ENCODE measurements at places on chromosomes 2 and 18. TPM values are rescaled to one million over a fixed set of nuclear protein-coding genes. Genes with fewer than 3 reads are reported as not detected.

GALNT5 gene
- total RNA-seq, result 0.14 TPM

SLC1A4 gene
- total RNA-seq, result 2.7 TPM

- no peak overlapping the region for H3K4me3 ChIP-seq
- H3K36me3 ChIP-seq, result no peaks in the 10 kb centered on the region
- no peaks in the 10 kb centered on the region for H3K27me3 ChIP-seq
- peaks cover 14% of the 10 kb centered on the region for H3K4me1 ChIP-seq
- no peak for DNase-seq
- no peak overlapping the region for H3K27ac ChIP-seq
These were observed 122.3 kb downstream of the LYPD6B start for GRCh38 chr2:149160701-149161217.

DNA sequence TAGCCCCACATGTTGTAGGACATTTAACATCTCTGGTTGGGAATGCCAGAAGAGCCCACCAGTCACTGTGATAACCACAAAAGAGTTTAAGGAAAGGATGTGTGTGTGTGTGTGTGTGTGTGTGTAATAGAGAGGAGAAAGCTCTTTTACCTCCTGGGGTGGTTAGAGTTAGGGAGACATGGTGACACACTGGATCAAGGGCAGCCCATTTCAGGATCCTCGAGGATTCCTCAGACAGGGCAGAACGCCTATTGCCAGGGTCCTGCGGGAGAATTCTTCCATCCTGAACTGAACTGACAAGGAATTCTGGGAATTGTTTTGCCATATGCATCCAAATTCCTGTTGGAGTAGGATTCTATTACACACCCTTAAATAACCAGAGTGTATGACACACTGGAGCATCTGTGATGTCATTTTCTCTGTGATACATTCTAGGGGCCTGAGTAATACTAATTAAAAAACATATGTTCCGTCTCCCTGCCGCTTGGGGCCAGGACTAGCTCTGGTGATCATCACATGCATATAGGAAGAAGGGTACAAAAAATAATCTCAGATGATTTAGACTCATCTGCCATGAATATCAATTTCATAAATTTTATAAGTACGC, 156.4 kb upstream of the MMADHC start:
- no peak overlapping the region for H3K4me3 ChIP-seq
- H3K36me3 ChIP-seq, result no peaks in the 10 kb centered on the region
- H3K27ac ChIP-seq, result no peak overlapping the region
- no peaks in the 10 kb centered on the region for H3K4me1 ChIP-seq
- no peaks in the 10 kb centered on the region for H3K27me3 ChIP-seq
- no peak for DNase-seq

IL36RN gene
- total RNA-seq, result not detected

TRIM54 gene
- 3.3 TPM for total RNA-seq

CRYGC gene
- total RNA-seq, result not detected

- no peak overlapping the region for H3K27ac ChIP-seq
- H3K36me3 ChIP-seq, result no peaks in the 10 kb centered on the region
- no peak for DNase-seq
- peaks cover 17% of the 10 kb centered on the region for H3K4me1 ChIP-seq
- H3K27me3 ChIP-seq, result no peaks in the 10 kb centered on the region
These were observed 142.3 kb upstream of the ZFP36L2 start for GRCh38 chr2:43368483-43369385.

ALPG gene
- 2.5 TPM for total RNA-seq

DNA sequence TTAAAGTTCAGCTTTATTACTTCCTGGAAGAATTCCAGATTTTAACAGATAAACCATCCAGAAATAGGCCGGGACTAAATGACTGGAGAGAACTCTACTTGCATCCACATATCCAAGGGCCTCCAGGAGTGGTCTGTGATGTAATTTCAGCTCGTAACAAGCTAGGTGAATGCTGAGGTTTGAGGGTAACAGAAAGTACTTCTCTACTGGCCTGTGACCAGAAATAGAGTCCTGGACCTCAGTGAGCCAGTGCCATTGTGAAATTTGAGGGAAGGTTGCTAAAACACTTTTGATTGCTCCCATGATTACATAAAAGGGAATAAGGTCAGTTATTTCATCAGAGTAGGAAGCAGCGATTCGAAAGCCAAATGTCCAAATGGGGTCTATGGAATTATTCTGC, 158.1 kb downstream of the DOCK10 start:
- DNase-seq, result no peak
- no peak overlapping the region for H3K4me3 ChIP-seq
- no peaks in the 10 kb centered on the region for H3K4me1 ChIP-seq
- H3K27ac ChIP-seq, result no peak overlapping the region

PROM2 gene
- 2.2 TPM for total RNA-seq

DNA sequence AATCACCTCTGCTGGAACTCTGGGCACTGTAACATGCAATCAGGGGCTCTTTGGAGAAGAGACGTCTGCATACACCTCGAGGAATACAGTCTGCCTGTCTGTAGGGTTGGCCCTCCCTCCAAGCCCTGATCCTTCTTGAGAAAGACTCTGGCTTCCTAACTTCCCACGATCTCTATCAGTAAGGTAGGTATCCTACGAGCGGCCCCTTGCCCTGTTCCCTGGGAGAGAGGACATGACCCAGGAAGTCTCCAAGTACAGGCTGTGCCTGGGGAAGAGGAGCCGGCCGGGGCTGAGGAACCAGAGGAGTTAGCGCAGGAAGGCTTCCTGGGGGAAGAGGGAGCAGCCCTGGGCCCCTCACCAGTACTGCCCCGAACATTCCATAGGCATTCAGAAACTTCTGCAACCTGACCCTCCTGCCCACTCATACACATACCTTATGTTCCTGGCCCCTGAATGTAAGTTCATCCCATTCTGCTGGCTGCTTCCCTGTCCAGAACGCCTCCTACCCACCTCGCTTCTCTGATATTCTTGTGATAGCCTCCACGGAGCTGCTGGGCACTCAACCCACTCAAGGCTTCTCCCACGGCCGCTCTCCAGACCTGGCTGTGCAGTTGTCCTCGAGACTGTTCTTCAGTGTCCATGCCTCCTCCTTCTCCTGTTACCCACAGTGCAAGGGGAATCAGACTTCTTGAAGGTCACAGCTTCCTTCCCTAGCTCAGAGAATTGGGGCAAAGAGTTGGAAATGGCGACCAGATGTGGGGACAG, 116.1 kb downstream of the CYP26B1 start:
- peak; percentile 16 for DNase-seq
- H3K4me3 ChIP-seq, result no peak overlapping the region
- no peaks in the 10 kb centered on the region for H3K36me3 ChIP-seq
- H3K4me1 ChIP-seq, result no peaks in the 10 kb centered on the region
- H3K27ac ChIP-seq, result no peak overlapping the region

DNA sequence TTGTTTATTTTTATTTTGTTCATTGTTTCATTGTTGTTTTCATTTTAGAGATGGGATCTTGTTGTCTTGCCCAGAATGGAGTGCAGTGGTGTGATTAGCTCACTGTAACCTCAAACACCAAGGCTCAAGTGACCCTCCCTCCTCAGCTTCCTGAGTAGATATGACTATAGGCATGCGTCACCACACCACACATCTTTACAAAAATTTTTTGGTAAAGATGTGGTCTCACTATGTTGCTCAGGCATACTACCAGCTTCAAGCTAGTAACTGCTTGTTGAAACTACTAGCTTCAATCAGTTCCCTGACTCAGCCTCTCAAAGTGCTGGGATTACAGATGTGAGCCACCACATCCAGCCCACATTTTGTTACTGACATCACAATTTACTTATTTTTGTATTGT, 14.8 kb downstream of the FAM237A start:
- no peak overlapping the region for H3K27ac ChIP-seq
- no peak for DNase-seq
- no peaks in the 10 kb centered on the region for H3K4me1 ChIP-seq
- no peaks in the 10 kb centered on the region for H3K27me3 ChIP-seq
- H3K36me3 ChIP-seq, result no peaks in the 10 kb centered on the region
- H3K4me3 ChIP-seq, result no peak overlapping the region

GRCh38 chr2:126787289-126787688, 111.4 kb upstream of the TEX51 start:
- no peak overlapping the region for H3K4me3 ChIP-seq
- no peaks in the 10 kb centered on the region for H3K4me1 ChIP-seq
- DNase-seq, result no peak
- no peaks in the 10 kb centered on the region for H3K36me3 ChIP-seq
- H3K27me3 ChIP-seq, result no peaks in the 10 kb centered on the region

All from GM23338 (cell line).